NT2/D1 (cell line): ENCODE measurements at places on chromosomes 4 and X.

DNA sequence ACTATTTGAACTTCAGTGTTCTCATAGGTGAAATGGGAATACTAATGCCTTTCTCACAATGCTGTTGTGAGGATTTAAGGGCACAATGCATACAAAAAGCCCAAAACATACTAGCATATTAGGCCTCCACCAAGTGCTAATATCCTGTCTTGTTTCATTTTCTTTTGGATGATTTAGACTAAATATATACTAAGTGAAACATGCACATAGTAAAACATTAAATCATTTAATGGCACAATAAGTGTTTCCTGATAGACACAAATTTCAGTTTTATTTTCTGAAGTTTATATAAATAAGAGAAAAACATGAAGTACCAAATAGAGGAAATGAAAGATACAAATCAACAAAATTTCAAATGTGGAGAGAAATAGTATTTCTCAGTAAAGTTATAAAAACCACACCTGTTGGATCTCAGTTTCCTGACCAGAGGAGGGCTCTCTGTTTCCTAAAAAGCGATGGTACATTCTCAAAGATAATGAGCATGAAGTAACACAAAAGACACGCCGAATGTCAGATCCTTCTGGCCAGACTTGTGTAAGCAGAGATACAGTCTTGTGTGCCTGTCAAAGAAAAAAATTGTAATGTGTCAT lies 25.1 kb downstream of the DDX60 start:
- DNase-seq, result no peak

DNA sequence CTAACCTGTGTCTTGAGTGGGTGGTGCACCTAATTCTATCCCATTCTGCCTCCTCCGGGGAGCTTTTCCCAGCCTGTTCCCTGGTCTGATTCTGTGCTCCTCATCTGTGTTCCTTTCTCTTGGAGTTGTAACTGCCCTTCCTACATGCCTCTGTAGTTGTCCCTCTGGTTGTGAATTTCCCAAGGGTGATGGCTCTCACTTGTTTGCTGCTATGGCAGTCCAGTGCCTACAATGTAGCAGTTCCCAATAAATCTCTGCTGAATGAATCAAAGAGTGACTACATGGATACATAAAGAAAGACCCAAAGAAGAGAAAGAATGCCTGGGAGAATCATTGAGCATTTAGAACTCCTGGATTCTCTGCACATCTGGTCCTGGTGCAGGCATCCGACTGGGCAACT lies 141.6 kb downstream of the HS3ST1 start:
- DNase-seq, result no peak

GRCh38 chr4:107828315-107829090 lies 3.8 kb downstream of the SGMS2 start:
- no peak for DNase-seq

DNA sequence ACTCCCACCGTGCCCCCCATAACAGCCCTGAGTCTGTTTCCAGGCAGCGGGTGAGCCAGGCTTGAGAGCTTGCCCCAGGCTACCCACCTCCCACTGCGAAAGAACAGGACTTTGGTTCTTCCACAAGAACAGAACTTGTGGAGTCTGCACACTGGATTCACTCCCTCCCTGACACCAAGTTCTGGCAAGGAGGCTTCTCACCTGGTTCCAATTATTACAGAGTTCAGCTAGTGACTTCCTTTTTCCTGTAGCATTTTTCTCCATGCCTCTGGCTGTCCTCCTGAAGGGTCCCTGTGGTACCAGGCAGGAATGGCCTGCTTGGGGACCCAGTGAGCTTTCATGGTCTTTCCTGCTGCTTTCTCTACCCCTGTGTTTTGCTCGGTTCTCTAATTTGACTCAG lies 208.6 kb upstream of the SFRP2 start:
- no peak for DNase-seq

GRCh38 chr4:82561786-82562563 lies at the start of gene TMEM150C:
Gene TMEM150C, minus strand, starts transcription at chr4:82561988. Its CDS starts 57,331 bp downstream, at chr4:82504657.
- DNase-seq, result no peak

DNA sequence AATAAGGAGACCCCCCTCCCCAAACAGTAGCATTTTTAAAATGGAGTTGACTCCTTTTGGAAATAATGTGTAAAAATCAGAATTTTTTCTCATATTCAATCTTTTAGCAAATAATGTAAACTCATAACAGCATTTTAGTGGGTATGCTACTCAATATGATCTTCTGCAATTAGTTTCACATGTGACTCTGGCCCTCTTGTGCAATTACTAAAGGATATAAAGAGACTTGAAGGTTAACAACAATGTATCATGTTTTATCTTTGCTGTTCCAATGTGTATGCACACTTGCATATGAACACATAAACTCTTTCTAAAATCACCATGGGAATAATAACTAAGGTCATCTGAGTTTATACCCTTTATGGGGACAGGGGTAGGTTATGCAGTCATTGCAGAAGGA lies 39.9 kb upstream of the RXFP1 start:
- DNase-seq, result no peak

- DNase-seq, result no peak
Measured at GRCh38 chr4:173498023-173498422, 32.0 kb downstream of the HAND2 start.

GRCh38 chr4:143360838-143361625 lies 24.4 kb downstream of the GAB1 start:
- DNase-seq, result no peak

DNA sequence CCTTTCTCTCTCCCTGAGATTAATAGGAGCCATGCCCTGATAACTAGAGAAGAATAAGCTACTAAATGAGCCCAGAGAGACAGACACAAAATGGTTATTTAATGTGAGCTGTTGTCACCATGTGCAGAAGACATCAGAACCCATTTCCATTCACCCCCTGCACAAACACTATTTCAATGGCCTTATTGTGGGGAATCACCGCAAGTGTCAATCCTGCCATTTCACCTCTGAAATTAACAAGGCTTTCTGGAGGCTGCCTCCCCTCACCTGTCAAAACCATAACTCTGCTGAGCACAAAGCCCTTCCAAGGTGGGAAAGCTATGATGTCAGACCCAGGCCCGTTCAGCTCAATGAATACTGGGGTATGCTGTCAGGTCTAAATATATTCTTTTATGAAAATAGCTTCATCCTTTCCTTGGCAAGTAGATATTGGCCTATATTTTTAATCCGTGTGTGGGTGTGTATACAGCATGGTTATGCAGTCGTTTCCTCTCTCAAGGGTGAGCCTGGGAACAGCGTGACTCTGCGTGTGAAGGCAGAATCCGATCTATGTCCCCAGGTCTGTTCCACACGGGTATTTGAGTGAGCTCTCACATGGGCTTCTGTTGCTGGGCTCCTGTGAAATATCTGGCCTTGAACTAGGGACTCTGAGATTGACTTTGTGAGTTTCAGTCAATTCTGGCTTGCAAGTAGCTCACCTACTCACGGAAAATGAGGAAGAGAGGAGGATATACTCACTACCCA lies 266.3 kb downstream of the FBXW7 start:
- DNase-seq, result no peak

DNA sequence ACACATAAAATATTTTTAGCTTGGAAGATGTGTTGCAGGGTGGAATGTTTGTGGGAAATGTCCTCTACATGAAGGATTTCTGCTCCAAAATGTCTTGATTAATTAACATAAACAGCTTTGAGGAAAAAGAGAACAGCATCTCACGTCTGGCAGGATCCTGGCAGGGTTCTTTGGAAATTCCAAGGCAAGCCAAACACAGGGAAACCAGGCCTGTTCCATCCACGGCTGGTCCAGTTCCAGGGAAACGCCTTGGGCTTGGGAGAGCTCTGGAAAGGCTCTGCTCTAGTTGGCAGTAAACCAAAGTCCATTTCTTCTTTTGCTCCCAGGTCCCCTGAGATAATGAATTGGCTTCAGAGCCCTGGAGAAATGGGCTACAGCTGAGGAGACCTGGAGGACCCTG lies 42.4 kb upstream of the GAB1 start:
- DNase-seq, result no peak

DNA sequence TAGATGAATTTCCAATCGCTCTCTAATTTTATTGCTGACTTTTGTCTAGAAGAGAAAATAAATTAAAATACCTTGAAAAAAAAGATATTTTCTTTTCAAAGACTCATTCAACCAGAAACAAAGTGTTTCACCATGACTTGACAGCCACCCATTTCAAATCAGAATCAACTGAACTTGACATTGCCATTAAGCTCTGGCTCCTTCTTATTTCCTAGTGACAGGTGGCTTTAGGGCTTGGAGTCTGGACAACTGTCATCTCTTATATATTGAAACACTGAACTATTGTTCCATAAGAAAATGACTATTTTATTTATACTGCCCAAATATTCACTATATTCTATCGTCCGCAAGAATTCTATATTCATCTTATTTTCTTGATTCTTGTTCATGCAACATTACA lies 229.2 kb downstream of the SLC39A8 start:
- DNase-seq, result no peak

DNA sequence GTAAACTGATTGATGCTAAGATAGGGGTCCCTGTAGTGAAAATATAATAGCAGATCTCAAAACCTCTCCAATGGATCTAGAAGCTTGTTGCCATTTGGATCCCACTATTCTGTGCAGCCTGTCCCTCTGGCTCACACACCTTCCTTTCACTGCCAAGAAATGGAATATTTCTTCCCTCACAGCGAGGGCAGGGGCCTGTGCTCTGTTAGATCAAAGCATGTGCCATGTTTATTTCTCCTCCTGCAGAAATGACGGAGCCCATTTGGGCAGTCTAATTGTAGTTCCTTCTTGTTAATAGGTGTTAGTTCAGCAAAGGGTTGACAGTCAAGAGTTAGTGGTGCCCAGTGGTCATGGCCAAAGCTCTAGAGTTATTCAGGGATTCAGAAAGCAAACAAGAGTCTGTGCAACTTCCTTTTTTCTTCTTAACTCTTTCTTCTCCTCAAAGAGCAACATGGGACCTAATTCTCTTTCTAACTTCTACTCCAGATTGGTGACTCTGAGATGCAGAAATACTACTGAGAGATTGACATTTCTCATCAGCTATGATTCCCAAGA lies 106.8 kb downstream of the STOX2 start:
- DNase-seq, result no peak

- DNase-seq, result no peak
Measured at GRCh38 chr4:175440786-175441185, 371.3 kb downstream of the GPM6A start.

- no peak for DNase-seq
Measured at GRCh38 chrX:16451334-16451733, 198.6 kb upstream of the S100G start.

DNA sequence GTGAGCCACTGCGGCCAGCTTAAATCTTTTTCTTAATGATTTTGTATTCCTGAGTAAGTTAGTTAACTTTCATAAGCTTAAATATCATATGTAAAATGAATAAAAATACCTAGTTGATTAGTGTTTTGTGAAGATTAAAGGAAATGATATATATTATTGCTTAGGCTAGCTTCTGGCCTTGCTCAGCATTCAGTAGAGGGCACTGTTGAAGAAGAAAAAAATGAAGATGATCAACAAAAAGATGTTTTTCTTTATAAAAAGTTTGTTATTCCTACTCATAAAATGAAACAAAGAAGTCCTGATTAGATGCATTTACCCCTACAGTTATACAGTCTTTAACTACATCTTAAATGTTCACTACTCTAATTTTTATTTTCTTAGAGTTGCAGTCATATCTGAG lies 797.7 kb downstream of the RAPGEF2 start:
- no peak for DNase-seq

DNA sequence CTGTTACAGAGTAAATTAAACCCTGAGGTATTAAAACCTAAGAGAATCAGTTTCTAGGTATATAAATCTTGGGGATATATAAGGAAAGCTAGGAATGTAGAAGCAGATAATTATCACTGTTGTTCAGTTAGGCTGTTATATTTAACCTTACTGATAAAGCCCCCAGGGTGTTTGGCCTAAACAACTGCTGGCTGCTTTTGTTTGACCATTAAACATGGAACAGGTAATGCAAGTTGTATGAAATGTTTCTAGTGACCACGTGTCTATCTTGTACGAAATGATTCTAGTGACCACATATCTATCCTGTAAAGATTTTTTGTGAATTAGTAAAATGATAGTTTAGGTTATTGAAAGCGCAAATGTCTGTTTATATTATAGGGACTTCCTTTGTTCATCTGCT lies 52.6 kb downstream of the SGMS2 start:
- DNase-seq, result no peak

DNA sequence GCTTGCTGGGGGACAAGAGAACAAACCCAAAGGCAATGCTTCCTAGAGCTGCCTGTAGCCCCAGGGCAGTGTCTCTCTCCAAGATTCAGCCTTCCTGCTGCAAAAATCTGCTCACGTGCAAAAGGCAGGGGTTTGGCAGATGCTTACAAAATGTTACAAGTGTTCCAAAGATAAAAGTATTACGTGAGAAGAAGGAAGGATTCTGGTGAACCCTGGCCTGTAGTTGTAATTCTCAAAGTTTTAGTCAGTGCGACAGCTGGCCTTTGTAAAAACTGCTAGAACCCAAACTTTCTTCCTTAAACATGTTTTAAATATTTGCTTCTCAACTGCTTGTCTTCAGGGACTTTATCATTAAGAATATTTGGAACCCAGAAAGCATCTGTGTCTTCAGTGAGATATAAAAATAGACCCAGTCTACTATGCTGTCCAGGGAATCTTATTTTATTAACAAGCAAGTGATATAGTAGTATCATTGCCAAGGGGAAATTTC lies 232.3 kb downstream of the FRMPD4 start:
- DNase-seq, result no peak

DNA sequence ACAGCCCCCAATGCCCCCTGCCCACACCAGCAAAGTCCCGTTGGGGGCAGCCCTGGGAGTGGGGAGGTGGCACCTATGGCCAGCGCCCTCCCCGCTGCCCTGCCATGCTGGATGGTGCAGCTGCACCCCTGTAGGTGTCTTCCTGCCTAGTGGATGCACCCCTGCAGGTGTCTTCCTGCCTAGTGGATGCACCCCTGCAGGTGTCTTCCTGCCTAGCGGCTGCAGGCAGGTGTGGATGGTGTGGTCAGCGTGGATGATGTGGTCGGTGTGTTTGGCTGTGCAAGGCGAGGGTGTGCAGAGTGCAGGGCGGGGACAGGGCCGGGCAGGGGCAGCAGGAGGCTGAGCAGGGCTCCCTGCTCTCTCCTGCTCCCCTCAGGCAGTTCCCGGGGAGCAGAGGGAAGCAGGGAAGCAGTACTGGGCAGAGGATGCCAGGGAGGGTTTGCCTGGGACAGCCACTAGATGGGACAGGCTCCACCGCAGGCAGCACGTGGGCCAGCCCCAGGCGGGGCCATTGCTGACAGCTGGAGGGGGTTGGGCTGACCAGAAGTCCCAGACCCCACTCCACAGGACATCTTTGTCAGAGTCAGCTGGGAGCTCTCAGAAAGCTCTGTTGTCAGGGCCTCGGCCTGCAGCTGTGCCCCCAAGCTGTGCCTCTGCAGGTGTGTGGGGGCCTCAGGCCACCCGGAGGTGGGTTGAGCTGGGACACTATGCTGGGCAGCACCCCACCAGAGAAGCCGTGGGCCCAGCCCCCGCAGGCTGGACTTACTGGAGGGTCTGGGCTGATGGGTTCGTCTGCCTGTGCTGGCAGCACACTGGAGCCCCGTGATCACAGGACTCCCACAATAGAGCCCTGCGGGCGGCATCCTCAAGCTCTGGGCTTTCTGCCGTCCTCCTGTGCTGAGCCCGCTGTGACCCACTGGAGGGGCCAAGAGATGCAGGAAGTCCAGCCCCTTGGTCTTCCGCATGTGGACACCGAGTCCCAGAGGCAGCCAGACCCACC lies 23.7 kb downstream of the DOK7 start:
- no peak for DNase-seq

GRCh38 chr4:117225471-117225870 lies 140.1 kb upstream of the TRAM1L1 start:
- no peak for DNase-seq
